Thymus (tissue), 14 donors: ENCODE measurements at places on chromosomes 2 and 18. TPM values are rescaled to one million over a fixed set of nuclear protein-coding genes. Genes with fewer than 3 reads are reported as not detected.

The RAPH1 gene
- 2.4 TPM for total RNA-seq

The GRB14 gene
- total RNA-seq: 0.19 TPM

The TMEM37 gene
- total RNA-seq: 0.52 TPM

The DNAJB2 gene
- total RNA-seq: 27.0 TPM

The QPCT gene
- 11.4 TPM for total RNA-seq

The SMC6 gene
- total RNA-seq: 23.3 TPM

The CHN1 gene
- total RNA-seq: 3.1 TPM

The SH3RF3 gene
- 3.2 TPM for total RNA-seq

The ARHGEF4 gene
- 2.9 TPM for total RNA-seq

The NEU2 gene
- total RNA-seq: not detected

The COLEC11 gene
- total RNA-seq: 5.2 TPM

The HOXD13 gene
- not detected for total RNA-seq

The RESP18 gene
- not detected for total RNA-seq

The OTOS gene
- total RNA-seq: 0.38 TPM

The FAM228A gene
- total RNA-seq: 0.66 TPM

The CRYGD gene
- total RNA-seq: not detected

The NEB gene
- 3.9 TPM for total RNA-seq

The CCDC88A gene
- total RNA-seq: 40.8 TPM

The CYRIA gene
- 4.0 TPM for total RNA-seq

The FOXI3 gene
- total RNA-seq: 0.05 TPM

The DBI gene
- 108 TPM for total RNA-seq

The CIB4 gene
- total RNA-seq: 0.19 TPM

The TRABD2A gene
- total RNA-seq: 1.6 TPM

The LRP1B gene
- total RNA-seq: 0.28 TPM

The PFN4 gene
- 0.90 TPM for total RNA-seq

The DRC1 gene
- 0.14 TPM for total RNA-seq

The CARF gene
- 14.1 TPM for total RNA-seq

The SETBP1 gene
- 8.5 TPM for total RNA-seq

The PCBP1 gene
- total RNA-seq: 45.9 TPM

The CPO gene
- 0.19 TPM for total RNA-seq

The LCLAT1 gene
- total RNA-seq: 12.9 TPM

The UGT1A10 gene
- total RNA-seq: 0.09 TPM

The PTPRN gene
- 0.14 TPM for total RNA-seq

The ZC3H6 gene
- 9.3 TPM for total RNA-seq

The LNPK gene
- total RNA-seq: 23.5 TPM

The TUBB8B gene
- total RNA-seq: 0.14 TPM

The CFAP53 gene
- total RNA-seq: 0.47 TPM

The CD28 gene
- 42.8 TPM for total RNA-seq

The LMAN2L gene
- total RNA-seq: 16.0 TPM
